ENCODE measurements at places on chromosomes 5 and 9.

- H3K36me3 ChIP-seq, result no peaks in the 10 kb centered on the region
- no peaks in the 10 kb centered on the region for H3K4me1 ChIP-seq
- H3K4me3 ChIP-seq, result no peak overlapping the region
- no peaks in the 10 kb centered on the region for H3K27me3 ChIP-seq
- DNase-seq, result peak; percentile 14
These were observed 6.9 kb downstream of the KCTD16 start for GRCh38 chr5:144177548-144177947.

- no peaks in the 10 kb centered on the region for H3K4me1 ChIP-seq
- no peaks in the 10 kb centered on the region for H3K36me3 ChIP-seq
- no peak overlapping the region for H3K27ac ChIP-seq
- H3K4me3 ChIP-seq, result no peak overlapping the region
- no peak for DNase-seq
These were observed 78.8 kb upstream of the STK32A start for GRCh38 chr5:147156012-147156411.

DNA sequence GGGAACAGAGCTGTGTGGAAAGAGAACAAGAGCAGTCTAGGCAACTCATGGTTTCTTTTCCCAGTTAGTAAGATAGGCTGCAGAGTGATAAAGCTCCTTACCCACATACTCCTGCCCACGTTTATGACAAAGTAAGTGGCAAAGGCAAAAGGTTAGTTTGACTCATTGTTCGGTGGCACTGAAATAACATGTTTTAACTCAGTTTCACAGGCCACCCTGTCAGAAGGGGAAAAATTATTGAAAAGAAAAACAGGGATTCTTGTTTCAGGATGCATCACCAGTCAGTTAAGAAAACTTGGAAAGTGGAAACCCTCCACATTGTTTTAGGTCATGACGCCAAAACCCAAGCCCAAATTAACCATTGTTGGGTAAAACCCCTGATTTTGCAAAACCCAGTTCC is 22.3 kb upstream of the DAB2 start:
- H3K4me1 ChIP-seq, result no peaks in the 10 kb centered on the region
- H3K4me3 ChIP-seq, result no peak overlapping the region
- H3K36me3 ChIP-seq, result no peaks in the 10 kb centered on the region
- no peaks in the 10 kb centered on the region for H3K27me3 ChIP-seq

GRCh38 chr5:13745508-13745907 is 199.0 kb downstream of the DNAH5 start:
- H3K27me3 ChIP-seq, result no peaks in the 10 kb centered on the region
- DNase-seq, result peak; percentile 78
- no peaks in the 10 kb centered on the region for H3K36me3 ChIP-seq
- H3K27ac ChIP-seq, result no peak overlapping the region

- H3K36me3 ChIP-seq, result no peaks in the 10 kb centered on the region
- H3K4me3 ChIP-seq, result no peak overlapping the region
- DNase-seq, result peak; percentile 57
- H3K27ac ChIP-seq, result no peak overlapping the region
- H3K4me1 ChIP-seq, result no peaks in the 10 kb centered on the region
These were observed 586.7 kb upstream of the TUSC1 start for GRCh38 chr9:26264709-26265601.

DNA sequence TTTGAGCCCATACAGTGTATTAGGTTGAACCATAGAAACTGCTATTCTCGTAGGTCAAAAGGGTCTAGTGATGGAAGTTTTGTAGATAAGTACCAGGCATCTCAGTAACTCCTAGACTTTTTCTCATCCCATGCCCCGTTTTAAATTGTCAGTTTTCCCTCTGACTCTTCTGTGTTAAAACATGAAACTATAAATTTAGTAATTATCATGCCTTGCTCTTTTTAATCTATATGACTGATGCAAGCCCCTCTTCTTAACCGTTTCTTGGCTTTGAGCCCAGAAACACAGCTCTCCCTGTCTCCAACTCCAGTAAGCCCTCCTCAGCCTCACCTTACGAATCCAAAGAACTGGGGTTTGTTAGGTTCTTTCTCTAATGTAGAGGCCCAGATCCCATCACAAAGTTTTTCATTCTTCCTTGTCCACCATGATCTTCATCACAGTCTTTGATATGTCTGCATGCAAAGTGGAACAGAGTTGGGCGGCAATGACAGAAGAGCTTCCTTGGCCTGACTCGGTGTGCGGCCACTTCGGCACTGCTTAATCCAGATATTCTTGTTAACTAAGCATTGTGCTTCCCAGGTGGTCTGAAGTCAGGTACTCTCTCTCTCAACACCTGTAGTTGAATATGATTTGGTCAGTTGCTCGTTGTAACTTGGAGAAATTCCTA is 21.1 kb downstream of the RGMB start:
- H3K4me3 ChIP-seq, result no peak overlapping the region
- no peak for DNase-seq
- peaks cover 2% of the 10 kb centered on the region for H3K4me1 ChIP-seq
- H3K36me3 ChIP-seq, result peaks cover 4% of the 10 kb centered on the region

DNA sequence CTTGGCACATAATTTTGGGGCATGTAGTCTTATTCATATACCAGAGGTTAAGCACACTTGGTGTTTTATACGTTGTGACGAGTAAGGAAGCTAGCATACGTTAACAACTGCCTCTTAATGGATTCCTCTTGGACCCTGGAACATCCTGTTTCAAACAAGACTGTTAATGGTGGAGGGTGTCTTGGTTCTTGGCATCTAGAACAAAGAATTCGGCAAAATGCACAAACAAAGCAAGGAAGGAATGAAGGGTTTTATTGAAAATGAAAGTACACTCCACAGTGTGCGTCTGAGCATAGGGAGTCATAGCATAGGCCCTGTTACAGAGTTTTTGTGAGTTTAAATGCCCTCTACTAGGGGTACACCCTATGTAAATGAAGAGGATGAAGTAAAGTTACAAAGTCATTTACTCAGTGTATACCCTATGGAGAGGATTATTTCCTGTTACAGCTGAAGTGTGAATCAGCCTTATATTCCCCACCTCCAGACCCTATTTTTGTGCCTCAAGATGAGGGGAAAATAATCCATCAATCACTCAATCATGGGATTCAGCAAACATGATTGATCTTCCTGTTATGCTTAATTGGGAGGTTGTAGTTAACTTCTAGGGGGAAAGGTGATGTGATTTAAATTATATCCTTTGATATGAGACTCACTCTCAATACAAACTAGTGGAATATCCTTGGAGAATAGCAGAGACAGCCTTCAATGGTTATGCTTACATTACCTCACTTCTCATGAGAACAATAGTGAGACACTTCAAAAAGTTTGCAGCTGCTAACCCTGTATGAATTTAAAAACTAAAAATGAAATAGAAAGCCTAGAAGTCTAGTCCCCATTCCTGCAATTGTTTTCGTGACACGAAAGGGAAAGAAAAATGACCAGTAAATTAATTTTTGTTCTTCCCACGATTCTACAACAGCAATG is 84.9 kb upstream of the MYO10 start:
- no peak for DNase-seq
- no peaks in the 10 kb centered on the region for H3K36me3 ChIP-seq
- H3K4me3 ChIP-seq, result no peak overlapping the region
- no peak overlapping the region for H3K27ac ChIP-seq
- H3K4me1 ChIP-seq, result peaks cover under 1% of the 10 kb centered on the region

- no peaks in the 10 kb centered on the region for H3K36me3 ChIP-seq
- H3K27ac ChIP-seq, result no peak overlapping the region
These were observed 37.3 kb downstream of the SEC61B start for GRCh38 chr9:99259231-99259918.

- H3K36me3 ChIP-seq, result peaks cover 22% of the 10 kb centered on the region
- no peaks in the 10 kb centered on the region for H3K27me3 ChIP-seq
- H3K4me1 ChIP-seq, result no peaks in the 10 kb centered on the region
- no peak overlapping the region for H3K4me3 ChIP-seq
These were observed 9.5 kb downstream of the TRIM41 start for GRCh38 chr5:181232593-181232992.

DNA sequence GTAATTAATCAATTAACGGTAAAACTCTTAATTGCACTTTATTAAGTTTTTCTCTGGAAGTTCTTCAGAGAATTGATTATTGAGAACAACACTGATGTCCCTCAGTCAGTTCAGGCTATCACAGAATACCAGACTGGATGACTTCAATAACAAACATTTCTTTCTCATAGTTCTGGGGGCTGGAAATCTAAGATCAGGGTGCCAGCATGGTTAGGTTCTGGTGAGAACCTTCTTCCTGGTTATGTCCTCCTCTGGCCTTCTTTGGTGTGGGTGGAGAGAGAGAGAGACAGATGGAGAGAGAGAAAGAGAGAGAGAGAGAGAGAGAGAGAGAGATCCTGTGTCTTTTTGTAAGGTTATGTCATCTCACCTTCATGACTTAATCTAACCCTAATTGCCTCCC is 71.4 kb upstream of the DAP start:
- H3K27ac ChIP-seq, result no peak overlapping the region
- no peaks in the 10 kb centered on the region for H3K27me3 ChIP-seq
- no peaks in the 10 kb centered on the region for H3K36me3 ChIP-seq
- no peak overlapping the region for H3K4me3 ChIP-seq

GRCh38 chr5:13898569-13898968 is 45.9 kb downstream of the DNAH5 start:
- H3K36me3 ChIP-seq, result no peaks in the 10 kb centered on the region
- no peaks in the 10 kb centered on the region for H3K4me1 ChIP-seq
- no peak overlapping the region for H3K4me3 ChIP-seq
- H3K27ac ChIP-seq, result no peak overlapping the region
- H3K27me3 ChIP-seq, result no peaks in the 10 kb centered on the region

Measured in mesendoderm (in vitro differentiated cells).